ENCODE measurements at places on chromosomes 2 and 18.
A peak's percentile ranks its signal among the peaks of the same experiment; 100 is the strongest.

- DNase-seq = no peak
These were observed at the start of gene CPS1 for GRCh38 chr2:210556329-210556980. CPS1 (plus strand) TSS chr2:210556599; CDS start chr2:210556734, 135 bp downstream.

GRCh38 chr2:113260991-113261390, 17.7 kb downstream of the PAX8 start:
- no peak for DNase-seq

DNA sequence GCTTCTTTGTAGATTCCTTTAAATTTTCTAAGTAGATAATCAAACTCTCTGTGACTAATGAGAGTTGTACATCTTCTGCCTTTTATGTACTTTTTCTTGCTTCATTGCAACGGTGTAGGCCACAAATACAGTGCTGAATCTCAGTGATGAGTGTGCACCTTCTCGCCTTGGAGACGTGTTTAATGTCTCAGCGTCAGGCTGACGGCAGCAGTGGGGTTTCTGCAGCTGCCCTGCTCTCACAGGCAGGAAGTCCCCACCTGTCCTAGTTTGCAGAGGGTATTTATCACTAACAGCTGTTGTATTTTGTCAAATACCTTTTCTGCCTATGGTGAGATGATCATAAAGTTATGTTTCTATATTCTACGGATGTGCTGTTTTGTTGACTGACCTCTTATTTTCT, 13.3 kb downstream of the AGXT start:
- DNase-seq = no peak

DNA sequence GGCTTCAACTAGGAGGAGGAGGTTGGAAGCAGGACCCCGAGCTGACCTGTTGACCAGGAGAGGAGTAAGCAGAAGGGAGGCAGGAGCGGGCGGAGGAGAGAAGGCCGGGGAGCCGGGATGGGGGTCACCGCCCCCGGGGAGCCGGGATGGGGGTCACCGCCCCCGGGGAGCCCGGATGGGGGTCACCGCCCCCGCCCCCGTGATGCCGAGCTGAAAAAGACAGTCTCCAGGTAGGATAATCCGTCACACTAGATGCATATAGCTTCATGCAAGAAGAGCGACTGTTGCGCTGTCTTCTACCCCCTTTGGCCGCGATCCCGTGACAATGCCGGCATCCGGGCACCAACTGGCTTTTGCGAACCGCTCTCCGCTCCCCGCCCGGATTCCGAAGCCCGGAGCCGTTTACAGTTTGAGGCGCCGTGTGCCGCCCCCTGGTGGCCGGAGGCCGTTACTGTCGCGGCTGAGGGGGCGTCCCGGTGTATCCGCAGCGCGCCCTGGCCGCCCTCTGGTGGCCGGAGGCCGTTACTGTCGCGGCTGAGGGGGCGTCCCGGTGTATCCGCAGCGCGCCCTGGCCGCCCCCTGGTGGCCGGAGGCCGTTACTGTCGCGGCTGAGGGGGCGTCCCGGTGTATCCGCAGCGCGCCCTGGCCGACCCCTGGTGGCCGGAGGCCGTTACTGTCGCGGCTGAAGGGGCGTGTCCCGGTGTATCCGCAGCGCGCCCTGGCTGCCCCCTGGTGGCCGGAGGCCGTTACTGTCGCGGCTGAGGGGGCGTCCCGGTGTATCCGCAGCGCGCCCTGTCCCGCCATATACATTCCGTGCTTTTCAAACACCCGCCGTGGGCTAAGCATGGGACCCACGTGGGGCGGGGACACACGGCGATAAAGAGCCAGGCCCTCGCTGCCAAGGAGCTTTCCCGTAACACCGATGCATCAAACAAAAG, 89.6 kb downstream of the ACTR3 start:
- DNase-seq = peak; percentile 22

DNA sequence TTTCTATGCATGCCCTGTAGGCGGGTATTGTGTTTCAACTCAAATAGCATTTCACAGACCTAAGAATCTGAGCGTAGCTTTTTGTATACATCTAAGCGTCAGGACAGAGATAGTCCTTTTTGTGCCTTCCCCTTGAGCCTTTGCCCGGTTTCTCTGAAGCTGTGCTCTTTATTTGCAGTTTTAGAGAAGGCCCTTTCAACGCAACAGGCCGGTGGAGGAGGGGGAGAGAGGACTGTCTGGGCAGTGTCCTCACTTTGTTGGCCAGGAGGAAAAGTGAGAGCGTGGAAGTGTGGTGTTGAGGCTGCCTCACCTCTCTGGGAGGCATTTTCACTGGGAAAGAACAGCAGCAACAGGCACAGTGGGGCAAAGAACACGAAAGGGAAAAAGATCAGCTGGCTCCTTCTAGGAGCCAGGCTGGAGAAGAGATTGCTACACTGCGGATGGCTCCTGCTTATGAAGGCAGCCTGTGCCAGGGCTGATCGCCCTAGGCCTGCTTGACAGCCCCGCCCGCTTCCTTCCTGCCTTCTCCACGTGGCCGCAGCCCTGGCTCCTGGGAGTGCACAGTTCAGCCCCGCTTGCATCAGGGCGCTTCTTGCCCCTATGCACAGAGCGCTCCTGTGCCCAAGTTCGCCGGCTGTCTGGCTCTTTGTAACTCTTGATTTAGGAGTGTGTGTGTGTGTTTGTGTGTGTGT, 195.6 kb upstream of the POU3F3 start:
- DNase-seq = peak; percentile 10

All from BE2C (cell line).